ENCODE measurements at places on chromosomes 1 and 21.

DNA sequence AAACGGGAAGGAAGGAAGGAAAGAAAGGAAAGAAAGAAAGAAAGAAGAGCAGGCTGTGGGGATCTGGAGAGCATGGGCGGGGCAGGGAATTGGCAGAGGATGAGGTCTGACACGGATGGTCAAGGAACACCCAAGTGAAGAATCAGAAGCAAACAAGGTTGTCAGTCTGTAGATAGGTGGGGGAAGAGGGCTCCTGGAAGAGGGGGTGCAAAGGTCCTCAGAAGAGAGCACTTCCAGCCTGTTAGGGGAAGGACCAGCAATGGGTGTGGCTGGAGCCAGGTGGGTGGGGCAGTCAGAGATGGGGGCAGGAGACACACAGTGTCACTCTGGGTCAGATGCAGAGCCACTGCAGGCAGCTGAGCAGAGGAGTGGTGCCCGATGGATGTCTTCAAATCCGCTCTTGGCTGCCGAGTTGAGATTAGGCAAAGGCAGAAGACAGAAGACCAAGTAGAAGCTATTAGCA, 11.0 kb upstream of the PLA2G2C start:
- DNase-seq, result no peak

DNA sequence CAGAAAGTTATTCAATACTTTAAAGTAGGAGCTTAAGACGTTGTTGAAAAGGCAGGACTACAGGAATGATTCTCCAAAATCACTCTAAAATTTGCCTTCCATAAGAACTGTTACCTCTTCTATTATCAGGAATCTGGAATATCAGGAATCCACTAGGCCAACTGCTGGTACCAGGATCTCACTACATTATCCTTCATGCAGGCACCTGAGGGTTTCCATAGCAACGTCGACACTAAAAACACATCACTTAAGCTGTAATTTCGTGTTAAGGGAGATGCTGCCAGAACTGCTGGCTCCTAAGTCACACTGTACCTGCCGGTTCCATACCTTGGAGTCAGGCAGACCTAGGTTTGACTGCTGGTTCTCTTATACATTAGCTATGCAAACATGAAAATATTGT, 139.7 kb upstream of the C1orf87 start:
- no peak for DNase-seq

GRCh38 chr1:155324717-155325602, 4.3 kb downstream of the RUSC1 start:
- no peak for DNase-seq

DNA sequence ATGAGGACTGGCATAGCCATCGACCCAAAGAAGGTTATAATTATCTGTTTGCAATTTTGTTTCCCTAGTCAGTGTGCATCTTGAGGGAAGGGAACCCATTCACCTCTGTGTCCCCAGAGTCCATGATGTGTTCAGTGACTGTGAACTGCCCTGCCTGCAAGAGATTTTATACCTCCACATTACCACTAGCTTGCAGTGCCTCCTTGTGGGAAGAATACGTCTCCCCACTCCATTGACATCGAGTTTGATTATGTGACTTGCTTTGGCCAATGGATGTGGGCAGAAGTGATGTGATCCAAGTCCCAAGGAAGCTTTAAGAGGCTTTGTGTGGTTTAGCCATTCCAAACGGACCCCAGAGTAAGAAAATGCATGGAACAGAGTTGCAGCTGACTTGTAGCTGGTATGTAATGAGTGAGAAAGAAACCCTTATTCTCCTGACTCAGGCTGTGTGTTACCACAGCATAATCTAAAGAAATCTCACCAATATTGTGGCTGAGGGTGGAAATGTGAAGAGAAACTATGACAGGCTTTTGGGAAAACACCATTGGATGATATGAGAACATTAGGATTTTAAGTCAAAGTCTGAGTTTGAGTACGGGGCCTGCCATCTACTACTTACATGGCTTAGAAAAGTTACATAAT, 47.8 kb upstream of the NRDC start:
- no peak for DNase-seq

DNA sequence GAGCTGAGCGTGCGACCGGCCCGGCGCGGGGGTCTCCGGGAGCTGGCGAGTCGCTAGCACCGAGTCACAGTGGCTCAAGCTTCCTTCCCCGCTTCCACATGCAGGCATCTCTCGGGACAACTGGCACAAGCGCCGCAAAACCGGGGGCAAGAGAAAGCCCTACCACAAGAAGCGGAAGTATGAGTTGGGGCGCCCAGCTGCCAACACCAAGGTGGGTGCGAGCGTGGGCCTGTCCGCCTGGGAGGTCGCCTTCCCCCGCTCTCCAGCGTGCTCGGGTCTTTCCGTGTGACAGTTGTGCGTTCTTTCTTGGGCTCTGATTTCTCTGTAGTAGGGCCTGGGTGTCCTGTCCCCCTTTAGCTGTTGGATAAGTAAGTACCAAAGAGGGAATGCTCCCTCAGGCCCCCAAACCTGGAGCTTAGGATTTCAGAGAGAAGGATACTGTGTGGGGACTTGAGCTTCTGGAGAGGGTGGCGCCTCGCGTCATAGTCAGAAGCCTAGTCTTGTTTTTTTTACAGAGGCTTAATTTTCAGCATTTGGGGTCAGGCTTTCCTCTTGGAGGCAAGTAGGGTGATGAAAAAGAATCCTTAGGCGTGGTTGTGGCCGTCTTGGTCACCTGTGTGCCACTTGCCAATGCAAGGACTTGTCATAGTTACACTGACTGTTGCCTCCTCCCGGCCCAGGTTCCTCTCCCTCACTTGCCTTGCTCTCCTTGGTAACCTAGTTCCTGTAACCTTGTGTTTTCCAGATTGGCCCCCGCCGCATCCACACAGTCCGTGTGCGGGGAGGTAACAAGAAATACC, 790 bp downstream of the RPS8 start:
- DNase-seq, result peak; percentile 41

- no peak for DNase-seq
Measured at GRCh38 chr1:163410073-163410999, 88.6 kb downstream of the NUF2 start.

DNA sequence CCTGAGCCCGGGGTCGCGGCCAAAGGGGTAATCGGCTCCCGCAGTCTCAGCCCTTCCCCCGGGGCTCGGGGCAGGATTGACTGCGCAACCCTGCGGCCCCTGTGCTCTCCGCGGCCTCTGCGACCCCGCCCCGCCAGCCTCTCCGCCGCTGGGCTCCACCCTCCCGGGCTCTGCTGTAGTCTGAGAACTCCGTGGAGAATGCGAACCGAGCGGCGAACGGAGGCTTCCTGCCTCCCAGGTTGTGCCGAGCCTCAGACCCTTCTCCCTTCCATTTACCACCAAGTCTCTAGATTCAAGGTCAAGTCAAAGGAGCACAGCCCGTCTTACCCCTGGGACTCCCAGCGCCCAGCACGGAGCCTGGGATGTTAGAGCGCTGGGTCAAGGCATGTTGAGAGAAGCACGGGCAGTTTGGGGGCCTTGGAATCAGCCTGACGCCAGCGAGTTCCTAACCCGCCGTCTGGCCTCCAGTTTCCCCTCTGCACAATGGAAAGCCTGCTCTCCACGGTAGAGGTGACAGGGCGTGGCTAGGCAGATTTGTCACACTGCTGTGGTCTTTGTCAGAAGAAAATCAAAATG, 3.0 kb downstream of the ATP2B4 start:
- peak; percentile 24 for DNase-seq

DNA sequence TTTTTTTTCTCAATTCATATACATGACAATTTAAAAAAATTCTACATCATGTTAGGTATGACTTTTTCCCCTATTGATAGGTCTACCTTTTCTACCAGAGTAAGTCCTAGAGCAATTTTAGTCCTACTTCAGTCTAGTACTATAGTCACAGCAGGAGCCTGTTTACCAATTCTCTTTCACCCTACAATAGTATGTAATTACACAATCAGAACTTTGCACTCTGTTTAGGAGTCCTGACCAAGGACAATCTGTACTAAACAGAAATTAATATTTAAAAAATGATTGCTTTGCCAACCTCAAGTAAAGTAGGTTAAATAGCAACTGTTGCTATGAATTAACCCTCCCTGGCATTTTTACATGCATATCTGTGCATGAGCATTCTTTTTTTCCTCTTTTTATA, 810 bp upstream of the CYP4A11 start:
- DNase-seq, result no peak

- no peak for DNase-seq
Measured at GRCh38 chr1:88191917-88192316, 492.2 kb upstream of the PKN2 start.

- no peak for DNase-seq
Measured at GRCh38 chr1:27523337-27524020, 33.5 kb upstream of the WASF2 start.

GRCh38 chr1:156451505-156452160, 48.9 kb downstream of the MEF2D start:
- DNase-seq, result no peak

- no peak for DNase-seq
Measured at GRCh38 chr1:155077758-155078445, 735 bp upstream of the EFNA3 start.

DNA sequence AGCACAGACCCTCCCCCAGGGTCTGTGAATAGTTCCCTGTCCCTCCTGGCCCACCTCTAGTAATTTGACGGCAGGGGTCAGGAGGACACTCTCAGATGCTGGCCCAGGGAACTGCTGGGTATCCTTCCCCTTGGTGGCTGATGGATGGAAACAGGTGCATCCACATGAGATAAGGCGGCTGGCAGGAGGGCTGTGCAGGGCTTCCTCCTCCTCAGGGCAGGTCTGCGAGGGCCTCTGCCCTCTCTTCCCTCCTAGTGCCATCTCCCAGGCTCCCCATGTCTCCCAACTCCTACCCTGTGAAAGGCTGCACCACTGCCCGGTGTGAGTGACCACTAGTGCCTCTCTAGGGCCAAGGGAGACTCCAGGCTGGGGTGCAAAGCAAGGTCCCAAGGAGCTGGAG, 123.9 kb downstream of the GLIS1 start:
- DNase-seq, result no peak

GRCh38 chr21:34908419-34909055, 140.6 kb downstream of the RUNX1 start:
- no peak for DNase-seq

GRCh38 chr21:14977814-14978213, 87.0 kb downstream of the NRIP1 start:
- DNase-seq, result no peak

DNA sequence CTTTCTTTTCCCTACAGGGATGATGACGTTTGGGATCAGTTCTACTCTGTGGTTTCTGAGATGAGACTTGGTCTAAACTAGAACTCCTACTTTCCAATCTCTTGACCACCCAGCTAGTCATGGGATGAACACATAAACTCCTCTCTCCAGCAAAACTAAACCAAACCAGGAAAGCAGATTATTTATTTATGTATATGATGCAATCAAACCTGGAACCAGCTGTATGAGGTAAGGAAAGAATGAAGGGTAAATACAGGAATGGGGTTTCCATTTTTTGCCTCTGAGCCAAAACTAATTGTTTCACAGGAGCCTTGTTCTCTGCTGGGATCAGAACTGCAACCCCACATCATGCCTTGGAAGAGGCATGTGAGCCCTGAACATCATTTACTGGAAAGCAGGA, 3.3 kb upstream of the AGT start:
- no peak for DNase-seq

- no peak for DNase-seq
Measured at GRCh38 chr1:145877923-145878486, 7.7 kb downstream of the ANKRD35 start.

DNA sequence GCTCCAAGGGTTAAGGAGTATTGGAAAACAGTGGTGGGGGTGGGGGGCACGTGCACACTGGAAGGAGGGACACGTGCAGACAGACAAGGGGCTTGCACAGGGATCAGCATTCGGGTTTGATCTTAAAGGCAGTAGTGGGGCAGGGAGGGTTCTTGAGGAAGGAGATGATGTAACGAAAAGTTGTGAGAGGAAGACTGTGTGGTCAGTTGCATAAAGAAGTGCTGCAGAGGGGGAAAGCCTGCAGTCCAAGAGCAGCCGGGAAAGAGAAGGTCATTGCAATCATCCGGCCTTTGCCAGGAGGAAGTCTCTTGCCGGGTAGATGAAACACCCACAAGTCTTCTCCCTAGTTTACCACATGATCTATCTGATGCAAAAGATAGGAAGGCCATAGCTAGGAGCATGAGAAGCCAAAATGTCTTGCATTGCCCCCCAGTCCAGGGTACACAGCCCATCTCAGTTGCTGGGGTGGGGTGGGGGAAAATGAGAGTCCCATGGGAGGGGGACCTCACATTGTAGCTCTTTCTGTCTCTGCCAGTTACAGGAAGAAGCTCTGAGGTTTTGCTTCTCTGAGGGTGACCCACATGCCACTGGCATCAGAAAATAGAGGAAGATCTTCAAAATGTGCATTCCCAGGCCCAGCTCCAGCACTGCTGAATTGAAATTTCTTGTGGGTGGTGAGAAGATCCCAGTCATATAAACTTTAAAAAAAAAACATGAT, 202.5 kb upstream of the RAB4A start:
- no peak for DNase-seq

DNA sequence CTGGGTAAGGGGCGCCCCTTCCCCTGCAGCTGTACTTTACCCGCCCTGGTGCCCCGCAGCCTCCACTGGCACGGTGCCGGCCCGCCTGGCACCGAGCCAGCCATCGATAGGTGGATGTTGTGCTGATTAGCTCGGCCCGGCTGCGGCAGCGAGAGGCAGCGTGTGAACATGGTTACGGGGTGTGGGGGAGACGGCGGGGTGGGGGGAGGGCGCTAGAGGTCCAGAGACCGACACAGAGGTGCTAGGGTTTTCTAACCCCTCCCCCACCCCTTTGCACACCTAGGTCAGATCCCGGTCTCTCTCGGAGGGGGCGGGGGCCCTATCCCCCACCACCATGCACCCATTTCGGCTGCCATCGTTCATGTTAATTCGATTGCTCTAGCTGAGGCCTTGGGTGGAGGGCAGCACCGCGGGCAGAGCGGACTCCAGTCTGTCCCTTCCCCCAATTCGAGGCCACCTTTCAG, 6.7 kb downstream of the EFNA4 start:
- no peak for DNase-seq

- DNase-seq, result peak; percentile 17
Measured at GRCh38 chr1:41416552-41417334, 55.5 kb downstream of the FOXO6 start.

DNA sequence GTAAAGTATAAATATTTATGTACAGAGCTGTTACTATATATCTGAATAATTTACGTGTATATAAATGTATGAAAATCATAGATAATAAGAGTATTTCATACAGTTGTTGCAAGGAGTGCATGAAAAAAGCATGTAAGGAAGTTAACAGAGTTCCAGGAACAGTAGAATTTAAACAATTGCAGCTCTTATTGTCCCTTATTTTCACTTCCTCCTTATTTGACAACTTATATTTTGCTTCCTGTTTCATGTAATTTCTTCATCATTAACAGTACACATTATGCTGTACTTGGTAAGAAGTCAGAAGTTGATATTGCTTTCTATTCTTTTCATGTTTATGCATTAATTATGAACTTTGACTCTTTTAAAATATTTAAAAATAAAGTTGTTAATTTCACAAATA, 681.5 kb downstream of the LRRIQ3 start:
- no peak for DNase-seq

DNA sequence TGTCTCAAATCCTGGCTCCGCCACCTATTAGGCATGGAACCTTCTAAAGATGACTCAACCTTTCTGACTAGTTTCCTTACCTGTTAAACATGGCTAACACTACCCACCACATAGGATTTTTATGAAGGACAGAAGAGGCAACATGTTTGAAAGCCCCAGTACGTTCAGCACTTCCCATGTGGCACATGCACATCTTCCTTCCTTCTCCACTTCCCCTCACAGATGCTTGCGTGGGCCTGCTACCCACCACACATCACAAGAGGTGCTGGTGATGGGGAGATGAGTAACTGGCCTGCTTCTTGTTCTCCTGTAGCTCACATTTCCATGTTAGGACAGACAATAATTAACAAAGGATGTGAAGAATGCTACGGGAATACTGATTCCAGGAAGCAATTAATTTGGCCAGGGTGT, 7.1 kb downstream of the ZBTB21 start:
- DNase-seq, result no peak

All from stimulated activated CD8-positive, alpha-beta memory T cell treated with anti-CD3 and anti-CD28 coated beads, Interleukin-4, amount 100 ng/mL, for 4 hours (primary cell).